ENCODE measurements at places on chromosomes 11 and 22.

GRCh38 chr11:121337078-121337477 lies 44.5 kb downstream of the SC5D start:
- DNase-seq, result no peak

GRCh38 chr22:45550416-45550815 lies 47.7 kb downstream of the FBLN1 start:
- DNase-seq, result no peak

DNA sequence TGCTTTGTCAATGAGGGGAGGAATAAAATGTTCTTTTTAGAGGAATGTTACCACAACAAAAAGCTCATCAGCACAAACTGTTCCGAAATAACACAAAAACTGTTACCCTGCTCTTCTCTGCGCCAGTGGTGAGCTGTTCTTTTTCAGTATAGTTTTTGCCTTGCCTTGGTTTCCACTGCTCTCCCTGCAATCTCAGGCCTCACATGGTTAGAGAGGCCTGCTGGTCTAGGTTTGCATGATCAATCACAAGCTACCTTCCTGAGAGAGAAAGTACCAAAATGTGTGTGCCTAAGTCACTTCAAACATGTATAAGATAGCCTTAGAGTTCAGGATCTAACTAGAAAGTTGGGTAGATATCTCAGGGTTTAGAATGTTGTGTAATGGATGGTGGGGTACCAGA lies 114.6 kb downstream of the STIM1 start:
- no peak for DNase-seq

GRCh38 chr11:130600139-130600538 lies 151.7 kb downstream of the ADAMTS15 start:
- no peak for DNase-seq

DNA sequence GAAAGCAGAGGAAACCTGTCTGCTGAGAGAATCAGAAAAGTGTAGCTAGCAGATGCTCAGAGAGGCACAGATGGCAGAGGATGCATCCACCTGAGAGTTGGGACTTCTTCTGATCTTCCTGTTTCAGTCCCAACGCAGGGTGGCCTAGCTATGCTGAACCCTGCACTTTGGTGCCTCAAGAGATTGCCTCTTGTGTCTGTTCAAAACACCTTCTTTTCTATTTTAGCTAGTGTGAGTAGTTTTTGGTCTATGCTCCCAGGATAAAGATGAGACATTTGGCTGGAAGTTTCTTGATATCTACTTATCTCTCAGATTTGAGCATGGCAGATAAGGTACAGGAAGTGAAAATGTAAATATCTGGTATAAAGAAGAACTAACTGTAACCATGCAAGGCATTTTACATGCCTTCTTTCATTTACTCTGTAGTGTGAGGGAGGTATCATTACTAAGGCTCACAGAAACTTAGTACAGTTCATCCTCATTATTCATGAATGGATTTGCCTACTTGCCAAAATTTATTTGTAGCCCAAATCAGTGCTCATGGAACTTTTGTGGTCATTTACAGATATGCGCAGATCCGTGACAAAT lies 47.0 kb upstream of the PSMA1 start:
- DNase-seq, result no peak

DNA sequence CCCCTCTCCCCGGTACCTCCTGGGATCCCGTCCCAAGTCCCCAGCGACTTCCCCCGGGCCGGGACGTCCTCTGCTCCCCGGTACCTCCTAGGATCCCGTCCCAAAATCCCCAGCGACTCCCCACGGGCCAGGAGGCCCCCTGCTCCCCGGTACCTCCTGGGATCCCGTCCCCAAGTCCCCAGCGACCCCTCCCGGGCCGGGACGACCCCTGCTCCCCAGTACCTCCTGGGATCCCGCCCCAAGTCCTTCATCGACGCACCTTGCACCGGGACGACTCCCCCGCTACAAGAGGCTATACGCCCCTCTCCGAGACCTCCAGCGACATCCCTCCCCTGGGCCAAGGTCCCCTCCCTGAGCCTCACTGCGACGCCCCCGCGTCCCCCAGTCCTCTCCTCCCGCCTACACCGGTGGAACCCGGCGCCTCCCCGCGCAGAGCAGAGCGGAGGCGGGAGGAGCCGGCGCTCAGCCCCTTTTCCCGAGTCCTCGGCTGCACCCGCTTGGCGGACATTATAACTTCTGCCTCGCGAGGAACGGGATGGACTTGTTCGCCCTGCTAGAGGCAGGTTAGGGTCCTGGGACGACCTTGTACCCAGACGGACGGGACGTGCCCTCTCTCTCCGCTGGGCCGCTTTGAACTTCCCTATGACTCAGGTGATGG lies 912 bp downstream of the KREMEN1 start:
- no peak for DNase-seq

DNA sequence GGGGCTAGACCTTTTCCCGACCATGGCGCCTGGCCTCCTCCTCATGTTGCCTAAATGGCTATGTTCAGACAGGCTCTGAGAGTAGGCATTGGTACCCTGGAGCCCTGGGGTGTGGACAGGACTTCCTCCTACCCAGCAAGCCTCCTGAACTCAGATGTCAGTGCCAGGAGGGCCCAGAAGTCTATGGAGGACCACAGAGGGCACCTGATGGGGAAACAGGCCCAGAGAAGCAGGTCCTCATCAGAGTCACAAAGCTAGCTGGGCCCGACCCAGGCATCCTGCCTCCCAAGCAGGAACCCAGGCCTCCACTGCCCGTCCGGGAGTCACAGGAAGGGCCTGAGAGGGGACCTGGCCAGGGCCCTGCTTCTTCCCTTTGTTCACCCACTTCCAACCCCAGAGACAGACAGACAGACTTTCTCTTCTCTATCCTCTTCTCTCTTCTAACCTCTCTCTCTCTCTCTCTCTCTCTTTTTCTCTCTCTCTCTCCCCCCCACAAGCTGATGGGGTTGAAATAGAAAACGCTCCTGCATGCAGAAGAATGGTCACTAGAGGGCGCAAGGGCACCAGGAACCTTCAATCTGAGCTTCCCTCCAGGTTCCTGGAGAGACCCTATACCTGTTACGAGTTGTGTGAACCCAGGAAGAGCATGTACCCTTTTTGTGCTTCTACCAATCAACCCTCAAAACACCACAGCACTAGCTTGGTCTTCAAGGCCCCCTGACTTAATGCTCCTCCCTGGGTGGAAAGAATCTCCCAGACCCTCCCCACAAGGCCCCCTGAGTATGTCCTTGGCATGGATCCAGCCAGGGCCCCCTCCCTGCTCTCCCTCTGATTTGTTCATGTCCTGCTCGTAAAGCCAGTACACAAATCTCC lies 27.1 kb downstream of the ARAP1 start:
- DNase-seq, result peak; percentile 54

DNA sequence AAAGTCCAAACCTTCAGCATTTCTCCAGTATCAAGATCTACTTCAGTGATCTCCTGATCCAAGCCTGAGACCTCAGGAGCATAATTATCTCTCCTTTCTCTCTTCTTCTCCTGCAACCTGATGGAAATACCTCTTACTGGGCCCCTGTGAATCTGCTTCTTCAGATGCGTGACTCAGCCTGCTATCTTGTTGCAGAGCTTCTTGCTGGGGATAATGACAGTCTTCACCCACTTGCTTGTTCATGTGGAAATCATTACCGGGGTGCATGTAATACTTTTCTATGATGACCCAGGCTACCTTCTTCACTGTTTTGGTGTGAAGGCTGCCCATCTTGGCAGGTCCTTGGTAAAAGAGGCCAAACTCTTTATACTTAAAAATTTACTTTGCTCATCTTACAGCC lies 140.0 kb upstream of the POU2AF2 start:
- DNase-seq, result no peak

- no peak for DNase-seq
Observed at GRCh38 chr22:33894036-33894435, 26.2 kb downstream of the LARGE1 start.

DNA sequence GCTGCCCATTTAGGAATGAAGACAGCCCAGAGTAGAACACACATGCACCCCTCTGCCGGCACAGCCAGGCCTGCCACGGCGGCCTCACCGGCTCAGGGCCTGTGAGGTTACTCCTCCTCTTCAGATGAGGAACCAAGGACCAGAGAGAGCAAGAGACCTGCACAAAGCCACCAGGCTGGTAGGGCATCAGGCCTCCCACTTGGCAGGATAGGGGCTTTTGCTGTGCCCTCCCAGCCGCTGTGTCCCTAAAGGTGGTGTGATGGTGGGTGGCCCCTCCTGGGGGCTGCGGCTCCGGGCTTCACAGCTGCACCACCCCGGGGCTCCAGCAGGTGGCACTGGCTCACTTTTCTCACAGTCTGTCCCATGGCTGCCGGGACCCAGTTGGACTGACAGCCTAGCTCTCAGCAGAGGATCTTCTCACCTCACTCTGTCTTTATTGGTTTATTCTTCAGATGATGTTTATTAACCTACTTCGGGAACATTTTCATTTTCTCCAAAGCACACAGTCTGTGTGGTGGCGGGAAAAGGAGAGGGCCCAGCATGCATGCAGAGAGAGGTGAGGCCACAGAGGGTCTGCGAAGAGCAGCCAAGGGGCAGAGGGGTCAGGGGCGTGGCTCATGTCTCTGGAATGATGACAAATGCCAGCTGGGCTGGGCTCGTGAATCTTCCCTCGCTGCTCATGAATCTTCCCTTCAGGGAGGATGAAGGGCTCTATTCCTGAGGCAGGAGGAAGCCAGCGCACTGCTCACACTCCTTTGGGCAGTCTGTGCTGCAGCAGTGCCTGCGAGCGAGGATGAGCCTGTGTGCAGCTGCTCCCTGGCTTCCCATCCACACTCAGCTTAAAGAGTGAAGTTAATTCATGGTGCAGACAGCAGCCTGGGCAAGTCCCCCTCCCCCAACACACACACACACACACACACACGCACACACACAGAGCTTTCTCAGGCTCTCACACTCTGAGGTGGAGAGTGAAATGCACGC lies 101.1 kb upstream of the PITPNB start:
- peak; percentile 24 for DNase-seq

DNA sequence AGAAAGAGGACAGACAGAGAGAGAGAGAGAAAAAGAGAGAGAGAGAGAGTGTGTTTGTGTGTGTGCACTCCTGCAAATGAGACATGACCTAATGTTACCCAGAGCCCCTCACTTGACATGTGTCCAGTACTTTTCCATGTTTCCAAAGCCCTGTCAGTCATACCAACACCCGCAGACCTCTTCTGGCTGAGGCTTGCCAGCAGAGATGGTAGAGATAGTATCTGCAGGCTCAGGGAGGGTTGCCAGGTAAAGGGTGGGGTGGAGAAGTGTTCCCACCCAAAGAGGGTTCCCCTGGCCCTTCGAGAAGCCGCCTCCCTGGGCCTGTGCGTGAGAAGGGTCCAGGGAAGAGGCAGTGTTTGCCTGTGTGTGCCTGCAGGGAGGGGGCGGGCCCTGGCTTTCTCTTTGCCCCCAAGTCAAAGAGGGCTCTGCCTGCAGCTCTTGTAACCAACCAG lies 40.7 kb downstream of the POU2F3 start:
- no peak for DNase-seq

DNA sequence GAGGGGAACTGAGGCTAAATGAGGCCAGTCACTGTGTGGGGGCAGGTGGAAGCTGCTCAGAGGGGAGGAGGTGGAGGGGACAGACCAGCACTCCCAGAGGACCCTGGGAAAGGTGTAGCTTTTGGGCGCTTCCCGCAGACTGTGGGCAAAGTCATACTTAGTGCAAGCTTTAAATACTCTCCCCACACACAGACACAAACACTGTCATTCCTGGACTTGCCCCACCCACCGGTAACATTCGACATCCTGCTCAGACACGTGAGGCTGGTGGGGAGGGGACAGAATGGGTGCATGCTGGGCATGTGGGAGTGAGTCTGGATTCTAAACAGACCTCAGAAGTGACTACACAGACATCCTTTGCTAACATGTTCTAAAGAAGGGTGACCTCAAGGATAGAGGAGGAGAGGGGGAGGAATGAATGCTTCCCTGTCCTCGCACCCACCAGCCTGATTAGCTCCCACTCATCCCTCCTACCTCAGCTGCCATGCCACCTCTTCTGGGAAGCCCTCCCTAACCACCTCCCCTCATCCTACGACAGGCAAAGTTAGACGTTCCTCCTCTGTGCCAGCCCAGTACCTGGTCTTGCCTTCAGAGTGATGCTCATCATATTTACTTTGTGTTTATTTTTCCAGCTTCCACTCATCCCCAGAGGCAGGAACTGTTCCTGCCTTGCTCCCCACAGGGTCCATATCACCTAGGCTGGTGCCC lies 22.2 kb downstream of the TSKU start:
- DNase-seq, result no peak

- DNase-seq, result no peak
Observed at GRCh38 chr22:47307326-47307725, 544.9 kb downstream of the TBC1D22A start.

DNA sequence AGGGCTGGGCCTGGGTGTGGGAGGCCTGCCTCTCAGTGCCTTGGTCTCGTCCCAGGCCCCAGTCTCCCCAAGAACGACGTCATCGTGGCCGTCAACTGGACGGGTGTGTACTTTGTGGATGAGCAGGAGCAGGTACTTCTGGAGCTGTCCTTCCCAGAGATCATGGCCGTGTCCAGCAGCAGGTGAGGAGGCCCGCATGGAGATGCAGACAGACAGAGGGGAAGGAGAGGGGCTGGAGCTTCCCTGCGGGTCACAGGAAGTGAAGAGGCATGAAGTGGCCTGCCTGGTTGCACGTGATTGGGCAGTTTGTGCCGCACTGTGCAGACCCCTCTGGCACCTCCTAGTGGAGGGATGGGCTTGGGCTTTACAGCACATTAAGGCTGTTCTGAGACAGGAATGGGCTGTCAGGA lies 70.4 kb downstream of the MYO7A start:
- no peak for DNase-seq

DNA sequence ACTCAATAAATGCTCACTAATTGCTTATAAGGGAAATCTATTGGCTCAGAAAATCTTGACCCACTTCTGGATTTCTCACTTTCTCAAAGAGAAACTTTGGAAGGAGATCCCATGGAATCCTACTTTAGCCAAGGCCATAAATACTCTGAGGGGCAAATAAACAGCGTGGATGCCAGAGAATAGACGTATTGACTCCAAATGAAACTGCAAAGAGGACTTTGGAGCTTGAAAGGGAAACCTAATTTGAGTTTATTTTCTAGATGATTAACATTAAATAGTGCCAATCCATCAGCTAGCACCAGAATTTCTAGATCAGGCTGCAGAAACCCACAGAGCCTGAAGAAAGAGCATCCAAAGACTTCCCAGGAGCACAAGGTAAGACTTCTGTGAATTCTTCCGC lies at the start of gene MS4A18:
Gene MS4A18, plus strand, starts transcription at position 301 of the 400 bp plus-strand sequence.
- no peak for DNase-seq

GRCh38 chr11:78651136-78651775 lies 76.6 kb upstream of the NARS2 start:
- no peak for DNase-seq

DNA sequence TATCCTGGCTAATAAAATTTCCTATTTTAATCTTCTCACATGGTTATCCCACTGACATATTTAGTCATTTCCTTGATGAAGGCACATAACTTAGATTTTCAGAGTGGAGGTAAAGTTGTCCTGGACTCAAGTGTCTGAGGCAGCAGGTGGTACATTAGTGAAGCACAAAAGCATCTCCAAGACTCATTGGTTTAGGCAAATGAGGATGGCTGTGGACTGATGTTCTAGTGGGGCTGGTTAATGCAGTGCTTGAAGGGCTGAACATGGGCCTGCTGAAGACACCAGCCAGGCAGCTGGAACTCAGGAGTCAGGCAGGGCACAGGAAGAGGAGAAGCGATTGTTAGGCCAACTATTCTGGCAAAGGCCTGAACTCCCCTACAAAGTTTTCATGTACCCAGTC lies 76.3 kb upstream of the SESN3 start:
- DNase-seq, result no peak
